Activated CD8-positive, alpha-beta T cell treated with anti-CD3 and anti-CD28 coated beads for 36 hours (primary cell): ENCODE measurements at places on chromosomes 11 and 22. TPM values are rescaled to one million over a fixed set of nuclear protein-coding genes. Genes with fewer than 3 reads are reported as not detected.

- no peak for DNase-seq
- H3K36me3 ChIP-seq: no peaks in the 10 kb centered on the region
- no peaks in the 10 kb centered on the region for H3K4me1 ChIP-seq
Observed at GRCh38 chr22:22682807-22683667, 38.6 kb downstream of the GGTLC2 start.

- H3K36me3 ChIP-seq: no peaks in the 10 kb centered on the region
- no peak overlapping the region for H3K4me3 ChIP-seq
- H3K27me3 ChIP-seq: peaks cover 3% of the 10 kb centered on the region
- no peak for DNase-seq
- no peak overlapping the region for H3K27ac ChIP-seq
Observed at GRCh38 chr11:19931771-19932369, 219.2 kb downstream of the NAV2 start.

- DNase-seq: peak; percentile 17
- no peak overlapping the region for H3K27ac ChIP-seq
- no peaks in the 10 kb centered on the region for H3K4me1 ChIP-seq
- H3K36me3 ChIP-seq: no peaks in the 10 kb centered on the region
- H3K27me3 ChIP-seq: peaks cover 11% of the 10 kb centered on the region
Observed at GRCh38 chr11:13114566-13115379, 105.7 kb downstream of the RASSF10 start.

- no peaks in the 10 kb centered on the region for H3K27me3 ChIP-seq
- peaks cover 3% of the 10 kb centered on the region for H3K4me1 ChIP-seq
- H3K4me3 ChIP-seq: no peak overlapping the region
- no peaks in the 10 kb centered on the region for H3K36me3 ChIP-seq
- DNase-seq: no peak
Observed at GRCh38 chr11:113894421-113894996, 10.1 kb upstream of the HTR3B start.

DNA sequence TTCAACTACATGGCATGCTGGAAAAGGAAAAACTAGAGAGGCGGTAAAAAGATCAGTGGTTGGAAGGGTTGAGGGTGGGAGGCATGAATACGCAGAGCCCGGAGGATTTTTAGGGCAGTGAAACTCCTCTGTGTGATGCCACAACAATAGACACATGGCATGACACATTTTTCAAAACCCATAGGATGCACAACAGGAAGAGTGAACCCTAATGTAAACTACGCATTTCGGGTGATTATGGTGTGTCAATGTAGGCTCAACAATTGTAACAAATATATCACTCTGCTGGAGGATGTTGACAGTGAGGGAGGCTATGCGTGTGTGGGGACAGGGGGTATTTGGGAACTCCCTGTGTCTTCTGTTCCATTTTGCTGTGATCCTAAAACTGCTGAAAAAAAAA lies 15.7 kb upstream of the FAM83F start:
- H3K4me3 ChIP-seq: no peak overlapping the region
- peaks cover 28% of the 10 kb centered on the region for H3K4me1 ChIP-seq
- H3K27me3 ChIP-seq: no peaks in the 10 kb centered on the region

DNA sequence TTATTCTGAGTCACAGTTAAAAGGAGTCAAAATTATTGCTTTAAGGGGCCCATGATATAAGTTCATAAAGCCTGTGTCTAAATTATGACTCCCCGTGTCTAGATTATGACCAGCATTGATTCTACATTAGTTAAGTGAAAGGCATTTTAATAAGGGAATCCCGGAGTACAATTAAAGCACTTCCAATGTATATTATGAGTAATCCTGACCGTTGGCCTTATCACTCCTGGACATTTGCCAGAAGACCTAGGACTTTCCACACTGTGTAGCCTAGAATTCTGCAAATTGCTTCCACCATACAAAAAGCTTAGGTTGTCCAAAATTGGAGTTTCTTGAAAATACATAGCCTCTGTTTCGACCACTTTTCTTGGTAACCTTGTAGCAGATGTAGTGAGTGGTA lies 1292.6 kb downstream of the LRRC4C start:
- H3K27ac ChIP-seq: no peak overlapping the region
- no peak overlapping the region for H3K4me3 ChIP-seq
- no peak for DNase-seq
- no peaks in the 10 kb centered on the region for H3K27me3 ChIP-seq

GRCh38 chr11:110971140-110971539 lies 258.9 kb upstream of the ARHGAP20 start:
- H3K36me3 ChIP-seq: no peaks in the 10 kb centered on the region
- DNase-seq: no peak
- H3K4me3 ChIP-seq: no peak overlapping the region
- peaks cover 8% of the 10 kb centered on the region for H3K27me3 ChIP-seq
- no peaks in the 10 kb centered on the region for H3K4me1 ChIP-seq

- H3K27ac ChIP-seq: no peak overlapping the region
- DNase-seq: no peak
- no peaks in the 10 kb centered on the region for H3K4me1 ChIP-seq
- H3K36me3 ChIP-seq: peaks cover 29% of the 10 kb centered on the region
- H3K4me3 ChIP-seq: no peak overlapping the region
Observed at GRCh38 chr22:44131412-44131811, 49.3 kb upstream of the PARVG start.

GRCh38 chr11:23976841-23977271 lies 520.0 kb upstream of the LUZP2 start:
- H3K27me3 ChIP-seq: no peaks in the 10 kb centered on the region
- DNase-seq: no peak
- no peak overlapping the region for H3K27ac ChIP-seq
- H3K36me3 ChIP-seq: no peaks in the 10 kb centered on the region

DNA sequence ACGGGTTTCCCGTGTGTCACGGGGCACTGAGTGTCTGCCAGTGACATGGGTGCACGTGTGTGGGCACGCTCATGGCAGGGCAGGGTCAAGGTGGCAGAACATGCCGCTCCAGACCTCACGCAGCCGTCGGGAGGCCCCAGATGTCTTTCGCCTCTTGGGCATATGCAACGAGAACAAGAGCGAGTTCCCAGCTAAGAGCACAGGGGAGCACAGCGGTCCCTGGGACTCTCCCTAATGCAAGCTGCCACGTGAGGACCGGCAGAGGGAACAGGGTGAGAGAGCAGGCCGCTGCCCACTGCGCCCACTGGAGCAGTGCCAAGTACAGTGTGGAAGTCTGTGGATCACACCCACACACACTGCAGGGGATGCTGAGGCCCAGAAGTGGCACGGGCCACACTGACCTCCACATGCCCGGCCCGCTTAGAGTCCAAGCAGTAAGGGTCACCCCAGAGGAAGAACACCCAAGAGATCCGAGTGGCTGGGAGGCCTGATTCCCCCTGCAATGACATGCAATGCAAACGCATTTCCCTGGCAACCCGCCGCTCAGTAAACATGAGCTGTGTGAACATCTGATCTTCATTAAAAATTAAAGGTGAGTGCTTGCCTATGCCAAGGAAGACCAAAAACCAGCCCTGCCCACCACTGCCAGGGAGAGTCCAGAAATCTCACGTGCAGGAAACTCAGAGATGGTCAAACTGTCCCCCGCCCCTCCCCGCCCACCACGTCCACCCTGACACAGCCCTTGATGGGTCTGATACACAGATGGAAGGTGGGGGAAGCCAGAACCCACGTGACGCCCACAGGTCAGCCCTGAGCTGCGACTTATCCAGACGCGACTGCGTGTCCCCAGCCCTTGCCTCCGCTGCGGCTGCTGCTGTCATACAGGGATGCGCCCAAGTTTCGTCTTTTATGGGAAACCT lies 11.7 kb downstream of the CERK start:
- H3K4me3 ChIP-seq: no peak overlapping the region
- peaks cover 46% of the 10 kb centered on the region for H3K4me1 ChIP-seq
- no peaks in the 10 kb centered on the region for H3K27me3 ChIP-seq
- H3K36me3 ChIP-seq: peaks cover 13% of the 10 kb centered on the region

DNA sequence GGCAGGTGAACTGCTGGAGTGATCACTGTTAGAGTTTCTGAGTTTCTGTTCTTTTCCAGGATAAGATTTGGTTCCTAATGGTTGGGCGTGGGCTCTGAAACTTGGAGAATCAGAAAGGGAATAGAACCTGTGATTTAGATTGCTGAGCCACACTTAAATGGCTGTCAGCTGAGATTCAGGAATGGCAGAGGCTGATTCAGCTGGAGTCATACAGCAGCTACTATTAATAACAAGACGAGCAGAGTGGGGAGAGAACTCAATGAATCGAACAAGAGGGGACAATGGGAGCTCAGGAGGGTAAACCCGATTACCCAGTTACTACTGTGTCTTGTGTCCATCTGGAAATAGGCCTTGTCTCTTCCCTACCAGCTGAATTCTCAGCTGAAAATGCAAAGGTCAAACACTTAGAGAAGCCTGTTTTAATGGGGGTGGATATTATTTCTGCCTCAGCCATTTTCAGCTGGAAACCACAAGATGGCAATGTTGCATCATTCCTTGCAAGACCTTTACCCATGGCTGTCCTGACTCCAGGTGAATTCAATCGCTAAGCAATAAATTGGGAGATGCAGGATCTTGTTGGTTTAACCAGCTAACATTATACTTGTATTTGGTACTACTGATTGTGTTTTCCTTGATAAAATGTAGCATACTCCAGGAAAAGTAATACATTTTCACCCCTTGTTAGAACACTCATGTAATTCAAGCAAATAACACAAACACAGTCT lies 104.5 kb upstream of the RAG2 start:
- H3K27ac ChIP-seq: no peak overlapping the region
- peaks cover 20% of the 10 kb centered on the region for H3K27me3 ChIP-seq
- H3K4me1 ChIP-seq: peaks cover 2% of the 10 kb centered on the region
- DNase-seq: peak; percentile 19
- no peak overlapping the region for H3K4me3 ChIP-seq
- no peaks in the 10 kb centered on the region for H3K36me3 ChIP-seq

DNA sequence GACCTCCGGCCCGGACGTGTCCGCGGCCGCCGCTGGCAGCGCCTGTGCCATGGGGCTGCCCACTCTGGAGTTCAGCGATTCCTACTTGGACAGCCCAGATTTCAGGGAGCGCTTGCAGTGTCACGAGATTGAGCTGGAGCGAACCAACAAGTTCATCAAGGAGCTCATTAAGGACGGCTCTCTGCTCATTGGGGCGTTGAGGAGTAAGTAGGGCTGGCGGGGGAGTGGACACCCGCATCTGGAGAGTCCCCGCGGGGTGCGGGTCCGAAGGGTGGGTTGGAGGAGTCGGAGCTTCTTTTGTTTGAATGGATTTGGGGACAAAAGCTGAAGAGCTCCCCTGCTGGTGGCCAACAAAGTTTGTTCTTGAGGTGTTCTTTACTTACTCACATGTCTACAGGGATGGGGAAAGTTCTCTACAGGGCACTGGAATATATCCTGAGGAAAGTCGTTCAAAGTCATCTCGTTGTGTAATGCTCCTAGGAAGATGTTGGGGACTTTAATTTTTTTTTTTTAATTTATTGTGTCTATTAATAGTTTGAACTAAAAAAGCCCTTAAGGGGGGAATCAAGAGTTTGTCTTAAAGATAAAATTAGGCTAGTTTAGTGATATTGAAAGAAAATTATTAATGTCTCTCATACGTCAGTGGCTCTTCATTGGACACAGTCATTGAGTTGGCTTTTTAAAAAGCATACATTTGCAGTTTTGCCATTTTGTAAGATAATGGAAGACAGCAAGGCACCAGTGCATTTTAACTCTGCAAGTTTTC lies 725 bp downstream of the ARHGAP42 start:
- peaks cover 16% of the 10 kb centered on the region for H3K27me3 ChIP-seq
- H3K4me3 ChIP-seq: peak overlapping the region; percentile 70
- H3K4me1 ChIP-seq: peaks cover 21% of the 10 kb centered on the region
- no peak overlapping the region for H3K27ac ChIP-seq

- DNase-seq: peak; percentile 73
- H3K4me1 ChIP-seq: peaks cover 37% of the 10 kb centered on the region
- peaks cover 6% of the 10 kb centered on the region for H3K27me3 ChIP-seq
- peak overlapping the region; percentile 42 for H3K4me3 ChIP-seq
- peak overlapping the region; percentile 84 for H3K27ac ChIP-seq
Observed at GRCh38 chr11:297051-297585, 2.2 kb downstream of the IFITM5 start.

IRAG1 gene
- not detected for total RNA-seq

MMP11 gene
- 1.4 TPM for total RNA-seq

CABP7 gene
- total RNA-seq: not detected

ACRV1 gene
- not detected for total RNA-seq

GDPD4 gene
- not detected for total RNA-seq

LRRC4C gene
- total RNA-seq: not detected

PRG3 gene
- not detected for total RNA-seq

CCDC116 gene
- 0.45 TPM for total RNA-seq

DCDC1 gene
- total RNA-seq: not detected

SF3B2 gene
- 255 TPM for total RNA-seq
